ENCODE measurements at places on chromosomes 12 and 14.

GRCh38 chr14:74667758-74668157, 45.1 kb downstream of the AREL1 start:
- no peak for DNase-seq

GRCh38 chr14:76891391-76891790, 65.2 kb downstream of the LRRC74A start:
- no peak for DNase-seq

DNA sequence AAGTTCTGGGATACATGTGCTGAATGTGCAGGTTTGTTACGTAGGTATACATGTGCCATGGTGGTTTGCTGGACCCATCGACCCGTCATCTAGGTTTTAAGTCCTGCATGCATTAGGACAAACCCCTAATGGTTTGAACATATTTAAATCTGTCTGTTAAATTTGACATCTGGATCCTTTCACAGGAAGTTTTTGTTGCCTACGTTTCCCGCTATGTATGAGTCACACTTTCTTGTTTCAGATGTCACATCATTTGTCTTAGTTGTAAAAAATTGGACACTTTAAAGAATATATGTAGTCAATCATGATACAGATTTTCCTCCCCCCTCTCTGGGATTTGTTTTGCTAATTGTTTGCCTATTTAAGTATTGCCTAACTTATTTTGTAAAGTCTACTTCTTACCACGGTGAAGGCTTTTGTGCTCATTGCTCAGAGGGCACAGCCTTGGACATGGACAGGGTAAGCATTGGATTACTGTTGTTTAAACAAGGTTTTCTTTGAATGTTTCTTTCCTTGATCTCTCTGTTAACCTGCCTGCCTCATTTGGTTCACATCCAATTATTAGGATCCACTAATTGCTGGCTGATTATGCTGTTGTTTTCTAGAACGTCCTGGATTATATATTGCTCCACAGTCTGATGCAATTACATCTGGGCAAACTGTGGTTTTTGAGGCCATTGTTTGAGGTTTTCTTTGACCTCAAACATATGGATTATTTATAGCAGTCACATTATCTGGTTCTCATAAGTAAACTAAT, 1441.4 kb downstream of the AACS start:
- no peak for DNase-seq

DNA sequence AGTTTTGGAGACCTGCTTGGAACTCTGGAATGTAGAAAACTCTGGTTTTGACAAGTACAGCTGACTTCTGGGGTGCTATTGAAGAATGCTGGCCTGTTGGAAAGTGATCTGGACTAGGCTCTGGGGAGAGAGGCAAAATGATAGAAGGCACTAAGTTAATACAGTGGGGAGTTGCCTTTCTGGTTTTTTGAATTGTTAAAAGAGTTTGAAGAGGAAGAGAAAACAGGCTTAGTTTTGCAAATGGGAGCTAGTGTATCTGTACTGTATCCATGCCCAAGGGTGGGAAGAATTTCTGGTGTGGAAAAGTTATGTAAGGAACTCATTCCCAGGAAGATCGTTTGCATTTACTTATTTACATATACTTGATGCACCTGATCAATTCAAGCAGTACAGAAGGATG, 43.8 kb downstream of the C12orf75 start:
- no peak for DNase-seq

GRCh38 chr14:36055681-36056225, 120.8 kb downstream of the PTCSC3 start:
- DNase-seq, result no peak

GRCh38 chr14:38120109-38120508, 87.6 kb upstream of the SSTR1 start:
- no peak for DNase-seq

DNA sequence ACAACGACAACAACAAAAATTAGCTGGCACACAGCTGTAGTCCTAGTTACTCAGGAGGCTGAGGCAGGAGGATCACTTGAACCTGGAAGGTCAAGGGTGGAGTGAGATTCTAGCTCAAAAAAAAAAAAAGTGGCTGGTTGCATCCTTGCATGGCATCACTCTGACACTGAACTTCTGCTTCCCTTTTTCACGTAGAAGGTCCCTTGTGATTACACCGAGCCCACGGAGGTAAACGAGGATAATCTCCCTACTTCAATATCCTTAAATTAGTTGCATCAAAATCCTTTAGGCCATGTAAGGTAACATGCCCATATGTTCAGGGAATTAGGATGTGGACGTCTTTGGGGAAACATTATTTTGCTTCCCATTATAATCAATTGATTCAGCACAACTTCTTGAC, 4.0 kb upstream of the PPP4R4 start:
- no peak for DNase-seq

DNA sequence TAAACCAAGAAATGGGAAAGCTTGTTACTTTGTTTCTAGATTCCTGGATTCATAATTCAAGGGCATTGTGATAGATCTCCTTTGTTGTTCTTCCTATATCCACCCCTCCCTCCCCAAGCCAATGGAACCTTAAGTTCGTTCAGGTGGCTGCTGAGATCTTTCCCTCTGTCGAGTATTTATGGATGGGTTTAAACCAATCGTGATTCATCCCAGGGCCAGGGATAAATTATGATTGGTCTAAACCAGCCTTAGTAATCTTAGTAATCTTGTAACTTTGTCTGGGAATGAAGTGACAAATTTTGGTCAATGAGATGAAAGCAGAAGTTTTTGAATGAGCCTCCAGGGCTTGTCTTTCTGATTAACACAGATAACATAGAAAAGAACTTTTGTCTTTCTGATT, 56.1 kb upstream of the PCED1B start:
- no peak for DNase-seq

- no peak for DNase-seq
These were observed 105.1 kb downstream of the BMP4 start for GRCh38 chr14:53851394-53852090.

DNA sequence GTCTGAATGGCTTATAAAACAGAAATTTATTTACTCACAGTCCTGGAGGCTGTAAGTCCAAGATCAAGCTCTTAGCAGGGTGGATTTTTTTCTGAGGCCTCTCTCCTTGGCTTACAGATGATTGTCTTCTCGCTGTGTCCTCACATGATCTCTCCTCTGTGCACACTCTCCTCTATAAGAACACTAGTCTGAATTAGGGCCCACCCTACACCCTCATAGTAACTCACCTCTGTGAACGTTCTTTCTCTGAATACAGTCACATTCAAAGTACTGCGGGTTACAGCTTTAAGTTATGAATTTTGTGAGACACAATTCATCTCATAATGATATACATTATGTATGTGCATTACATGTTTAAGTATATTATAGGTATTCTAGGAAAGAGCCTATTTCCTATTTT, 135.7 kb upstream of the ATXN7L3B start:
- no peak for DNase-seq

- no peak for DNase-seq
These were observed 7.1 kb upstream of the ASB8 start for GRCh38 chr12:48164451-48164850.

GRCh38 chr12:68474467-68475204, 136.1 kb upstream of the RAP1B start:
- DNase-seq, result no peak

- no peak for DNase-seq
These were observed 202.6 kb downstream of the ANO6 start for GRCh38 chr12:45418520-45418919.

DNA sequence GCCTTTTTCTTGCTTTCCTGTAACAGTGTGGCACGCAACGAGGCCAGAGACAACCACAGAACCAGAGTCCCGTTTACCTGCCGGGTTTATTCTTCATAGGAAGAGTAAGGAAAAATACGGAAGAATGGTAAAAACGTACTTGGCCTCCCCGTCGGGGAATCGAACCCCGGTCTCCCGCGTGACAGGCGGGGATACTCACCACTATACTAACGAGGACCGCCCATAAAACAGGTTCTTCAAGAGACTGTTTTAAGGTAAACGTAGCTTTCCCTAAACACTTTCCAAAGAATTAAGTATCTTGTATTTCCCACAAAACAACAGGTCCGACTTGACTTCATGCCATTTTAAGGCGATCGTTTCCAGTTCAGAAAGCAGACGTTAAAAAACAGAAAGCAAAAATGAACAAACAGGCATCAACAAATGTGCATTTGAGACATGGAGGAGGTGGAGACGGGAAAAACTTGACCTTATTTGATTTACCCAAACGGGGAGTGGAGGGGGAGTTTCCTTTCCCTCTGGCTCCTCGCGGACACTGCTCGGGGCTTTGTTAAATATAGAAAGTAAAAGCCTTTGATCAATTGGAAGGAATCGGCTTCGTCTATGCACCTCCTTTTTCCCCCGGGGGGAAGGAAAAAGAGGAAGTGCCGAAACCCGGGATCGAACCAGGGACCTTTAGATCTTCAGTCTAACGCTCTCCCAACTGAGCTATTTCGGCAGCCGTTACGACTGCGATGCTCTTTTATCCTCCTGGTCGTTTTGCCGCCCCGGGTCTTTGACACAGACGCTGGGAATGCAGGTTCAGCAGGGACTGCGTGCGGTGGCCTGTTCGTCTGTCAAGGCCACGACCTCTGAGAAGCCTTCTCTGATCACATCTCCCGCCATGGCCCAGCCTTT, 13.0 kb upstream of the UBC start:
- peak; percentile 95 for DNase-seq

DNA sequence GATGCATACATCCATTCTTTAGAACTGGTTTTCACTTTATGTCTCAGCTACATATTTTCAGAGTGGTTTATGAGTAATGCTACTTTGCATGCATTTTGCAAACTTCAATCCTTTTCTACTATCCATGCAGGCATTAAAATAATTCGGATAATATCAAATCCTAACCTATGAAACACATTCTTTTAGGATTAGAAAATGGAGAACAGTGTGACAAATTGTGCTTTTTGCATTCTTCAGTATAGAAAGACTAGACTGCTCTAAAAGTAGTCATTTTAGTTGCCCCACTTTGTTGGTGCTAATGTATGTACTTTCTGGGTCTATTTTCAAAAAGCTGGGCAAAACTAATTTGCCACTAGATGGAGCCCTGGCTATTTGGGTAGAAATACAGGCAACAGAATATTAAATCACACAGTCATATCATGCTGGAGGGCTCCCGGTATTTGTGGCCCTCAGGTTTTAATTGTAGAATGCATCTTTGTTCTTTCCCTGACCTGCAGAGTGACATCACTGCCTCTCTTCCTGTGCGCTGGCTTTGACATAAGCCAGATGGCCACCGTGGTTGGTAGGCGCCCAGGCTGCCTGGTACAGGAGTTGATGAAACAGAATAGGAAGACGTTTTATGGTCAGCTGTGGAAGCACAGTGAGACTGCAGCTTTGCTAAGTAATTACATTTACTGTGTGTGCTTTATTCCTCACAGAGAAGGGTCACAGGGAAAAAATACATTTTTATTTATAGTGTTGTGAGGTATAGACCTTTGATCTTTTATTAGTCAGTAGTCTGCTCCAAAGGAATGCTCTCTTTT, 28.1 kb downstream of the MSRB3 start:
- no peak for DNase-seq

DNA sequence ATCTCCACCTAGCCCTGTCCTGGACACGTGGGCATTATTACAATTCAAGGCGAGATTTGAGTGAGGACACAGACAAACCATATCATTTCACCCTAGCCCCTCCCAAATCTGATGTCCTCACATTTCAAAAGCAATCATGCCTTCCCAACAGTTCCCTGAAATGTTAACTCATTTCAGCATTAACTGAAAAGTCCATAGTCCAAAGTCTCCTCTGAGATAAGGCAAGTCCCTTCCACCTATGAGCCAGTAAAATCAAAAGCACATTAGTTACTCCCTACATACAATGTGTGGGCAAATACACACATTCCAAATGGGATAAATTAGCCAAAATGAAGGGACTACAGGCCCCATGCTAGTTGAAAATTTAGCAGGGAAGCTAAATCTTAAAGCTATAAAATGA, 546.0 kb upstream of the LMO3 start:
- DNase-seq, result no peak

DNA sequence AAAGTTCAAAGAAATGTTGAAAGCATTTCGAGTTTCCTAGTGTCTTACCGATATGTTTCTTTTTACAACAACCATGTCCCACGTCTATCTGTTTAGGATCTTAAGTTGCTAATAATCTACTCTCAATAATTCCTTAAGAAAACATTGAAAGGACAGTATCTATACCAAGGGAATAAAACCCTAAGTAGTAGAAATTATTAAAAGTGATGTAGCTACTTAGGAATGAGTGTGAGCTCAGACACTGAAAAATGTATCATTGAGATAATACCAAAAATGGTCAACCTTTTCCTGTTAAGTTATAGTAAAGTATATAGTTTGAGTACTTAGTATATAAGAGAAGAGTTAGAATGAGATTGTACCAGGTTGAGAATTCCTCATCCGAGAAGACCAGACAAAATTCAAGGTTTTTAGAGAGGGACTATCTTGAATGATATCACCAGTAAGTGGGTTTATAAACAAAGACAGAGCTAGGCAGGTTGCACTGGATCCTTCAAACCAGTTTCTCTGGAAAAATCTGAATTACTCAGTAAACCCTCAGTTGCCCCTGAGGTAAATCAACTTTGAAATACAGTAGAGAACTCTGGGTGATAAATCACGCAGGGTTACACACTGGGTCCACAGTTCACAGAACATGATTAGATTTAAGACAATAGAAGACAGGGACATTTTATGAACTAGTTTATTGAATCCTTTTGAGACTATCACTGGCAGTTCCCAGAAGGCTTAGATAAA, 96.8 kb downstream of the ERGIC2 start:
- no peak for DNase-seq

DNA sequence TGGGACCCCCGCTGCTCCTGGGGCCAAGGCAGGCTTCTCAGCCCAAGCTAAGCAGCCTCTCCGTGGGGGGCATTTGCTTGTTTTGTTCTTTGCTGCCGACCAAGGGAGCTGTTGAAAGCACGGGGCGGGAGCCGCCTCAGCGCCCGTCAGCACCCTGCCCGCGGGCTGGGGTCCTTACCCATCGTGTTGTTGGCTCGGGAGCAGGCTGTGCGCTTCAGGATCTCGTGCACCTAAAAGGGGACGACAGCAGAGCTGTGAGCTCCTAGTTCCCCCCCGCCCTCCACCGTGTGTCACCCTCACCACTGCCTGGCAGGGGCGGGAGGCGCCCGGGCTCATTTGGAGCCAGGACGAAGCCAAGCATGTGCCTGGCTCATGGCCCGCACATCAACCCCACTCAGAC, 117.5 kb downstream of the ANO2 start:
- DNase-seq, result no peak

DNA sequence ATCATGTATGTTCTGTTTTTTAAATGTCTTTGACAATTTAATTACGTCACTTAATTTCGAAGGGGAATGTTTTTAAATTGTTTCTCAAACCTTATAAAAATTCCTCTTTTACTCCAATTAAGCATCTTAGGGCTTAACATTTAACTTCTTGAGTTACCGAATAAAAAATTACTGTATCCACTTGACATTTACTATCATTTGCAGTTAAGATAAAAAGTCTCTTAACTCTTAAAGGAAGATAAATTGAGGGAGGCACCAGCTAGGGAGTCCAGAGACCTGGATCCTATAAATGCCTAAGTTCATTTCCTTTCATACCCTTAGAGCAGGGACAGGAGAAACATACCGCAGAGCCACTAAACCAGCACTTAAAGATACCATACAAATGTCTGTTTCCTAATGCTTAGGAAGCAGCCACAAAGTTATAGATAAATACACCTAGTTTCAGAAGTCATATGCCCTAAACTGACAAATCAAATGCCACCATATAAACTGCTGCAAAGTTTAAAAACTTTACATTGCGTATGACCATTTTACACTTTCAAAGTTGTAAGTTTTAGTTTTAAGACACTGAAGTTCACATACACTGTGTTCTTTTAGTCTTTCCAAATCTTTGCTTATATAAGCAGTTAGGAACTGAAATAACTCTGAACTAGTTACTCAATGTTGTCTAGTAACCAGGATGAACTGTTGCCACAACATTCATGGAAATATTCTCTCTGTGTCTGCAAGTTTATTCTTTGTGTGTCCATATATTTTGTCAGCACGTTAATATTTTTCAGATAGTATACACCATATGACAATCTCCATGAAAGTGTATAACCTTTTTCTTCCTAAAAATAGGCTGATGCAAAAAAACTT, 71.2 kb downstream of the GALNT4 start:
- DNase-seq, result no peak
